Endothelial cell (in vitro differentiated cells): ENCODE measurements at places on chromosomes 13 and 19.

DNA sequence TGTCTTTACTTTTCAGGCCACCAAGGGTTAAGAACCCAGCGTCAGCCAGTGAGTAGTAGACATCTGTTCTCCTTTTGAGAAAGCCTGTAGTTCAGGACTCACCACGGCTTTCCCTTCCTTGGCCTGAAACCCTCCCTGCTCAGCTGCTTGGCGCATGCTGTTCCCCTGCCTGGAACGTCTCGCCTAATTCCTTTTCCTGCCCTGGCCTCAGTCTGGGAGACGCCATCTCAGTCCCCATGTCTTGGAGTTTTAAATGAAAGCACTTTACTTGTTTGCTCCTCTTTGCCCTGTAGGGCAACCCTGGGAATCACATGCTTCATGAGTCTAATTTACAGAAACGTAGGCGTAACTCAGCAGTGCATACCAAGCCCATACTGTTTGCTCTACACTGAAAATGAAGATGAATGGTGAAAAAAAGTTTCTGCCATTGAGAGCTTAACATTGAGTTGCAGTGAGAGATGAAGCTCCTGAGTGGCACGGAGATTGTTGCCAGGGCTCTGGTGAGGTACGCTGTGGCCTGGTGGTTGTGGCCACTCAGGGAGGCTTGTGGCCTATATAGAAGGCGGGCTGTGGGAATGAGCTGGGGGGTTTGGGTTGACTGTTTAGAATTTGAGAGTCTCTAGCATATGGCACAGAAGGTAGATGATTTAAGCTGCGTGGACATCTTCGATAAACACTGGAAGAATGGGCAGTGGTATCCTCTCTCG lies 52.8 kb downstream of the GATAD2A start:
- H3K36me3 ChIP-seq = peaks cover 12% of the 10 kb centered on the region
- H3K4me3 ChIP-seq = no peak overlapping the region
- H3K27ac ChIP-seq = peak overlapping the region; percentile 36
- peaks cover 8% of the 10 kb centered on the region for H3K27me3 ChIP-seq

GRCh38 chr13:31245598-31246373 lies 46.0 kb downstream of the B3GLCT start:
- no peaks in the 10 kb centered on the region for H3K27me3 ChIP-seq
- no peak overlapping the region for H3K27ac ChIP-seq
- no peaks in the 10 kb centered on the region for H3K4me1 ChIP-seq
- DNase-seq = no peak

DNA sequence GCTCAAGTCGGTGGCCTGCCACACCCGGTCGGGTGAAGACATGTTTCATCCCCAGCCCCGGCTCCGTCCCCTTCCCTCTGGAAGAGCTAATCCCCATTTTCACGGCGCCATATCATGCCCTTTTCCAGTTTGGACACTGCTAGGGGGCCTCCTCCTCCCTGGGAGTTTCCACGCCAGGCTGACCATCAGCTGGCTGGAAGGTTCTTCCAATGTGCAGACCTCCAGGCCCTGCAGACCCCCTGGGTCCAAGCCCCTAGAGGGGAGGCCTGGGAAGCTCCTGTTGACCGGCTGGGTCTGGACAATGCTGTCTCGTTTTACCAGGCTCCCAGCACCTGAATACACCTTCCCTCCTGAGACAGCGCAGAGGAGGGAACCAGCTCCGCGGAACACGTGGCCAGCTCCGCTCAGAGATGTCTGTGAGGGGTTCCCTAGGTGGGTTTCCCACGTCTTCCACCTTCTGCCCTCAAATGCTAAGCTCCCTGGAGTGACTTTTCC lies 44.7 kb upstream of the RANBP3 start:
- no peaks in the 10 kb centered on the region for H3K36me3 ChIP-seq
- DNase-seq = no peak

- H3K27me3 ChIP-seq = no peaks in the 10 kb centered on the region
- H3K27ac ChIP-seq = no peak overlapping the region
- H3K4me3 ChIP-seq = no peak overlapping the region
Observed at GRCh38 chr13:83547043-83547442, 335.2 kb downstream of the SLITRK1 start.

GRCh38 chr13:52892925-52893324 lies 44.5 kb upstream of the PCDH8 start:
- peaks cover 4% of the 10 kb centered on the region for H3K27me3 ChIP-seq
- H3K4me1 ChIP-seq = peaks cover 5% of the 10 kb centered on the region
- no peak for DNase-seq
- H3K4me3 ChIP-seq = no peak overlapping the region
- H3K36me3 ChIP-seq = no peaks in the 10 kb centered on the region

DNA sequence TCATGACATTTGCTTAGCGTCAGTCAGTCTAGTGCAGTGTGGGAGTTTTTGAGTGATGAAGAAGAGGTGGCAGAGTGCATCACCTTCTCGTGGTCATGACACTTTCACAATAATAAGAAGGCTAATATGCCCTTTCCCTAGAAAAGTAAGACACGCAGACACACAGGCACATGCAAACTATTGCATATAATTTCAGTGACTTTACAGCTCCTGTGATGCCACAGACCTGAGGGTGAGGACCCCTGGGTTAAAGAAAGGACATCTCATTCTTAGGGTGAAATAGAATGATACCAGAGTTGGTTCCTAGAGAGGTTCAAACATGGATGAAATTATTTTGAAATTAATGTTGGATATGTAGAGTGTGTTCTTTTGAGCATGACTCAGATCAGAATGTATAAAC lies 300.3 kb downstream of the GPC5 start:
- H3K36me3 ChIP-seq = no peaks in the 10 kb centered on the region
- H3K4me3 ChIP-seq = no peak overlapping the region
- peaks cover 1% of the 10 kb centered on the region for H3K27me3 ChIP-seq
- DNase-seq = no peak
- H3K27ac ChIP-seq = no peak overlapping the region
- H3K4me1 ChIP-seq = no peaks in the 10 kb centered on the region

DNA sequence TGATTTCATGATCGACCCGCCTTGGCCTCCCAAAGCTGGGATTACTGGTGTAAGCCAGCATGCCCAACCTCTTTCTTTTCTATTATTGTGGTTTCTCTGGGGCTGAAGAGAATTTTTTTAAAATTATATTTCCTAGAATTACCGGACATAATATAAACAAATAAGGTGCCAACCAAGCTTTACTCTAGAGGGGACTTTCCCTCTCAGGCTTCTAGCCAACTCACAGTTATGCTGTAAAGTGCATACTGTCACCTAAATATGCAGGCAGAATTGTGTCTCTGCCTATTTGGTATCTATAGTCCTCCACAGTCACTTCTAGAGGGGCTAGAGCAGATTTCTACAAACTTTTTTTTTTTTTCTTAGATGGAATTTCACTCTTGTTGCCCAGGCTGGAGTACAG lies 41.6 kb upstream of the ZNF681 start:
- no peaks in the 10 kb centered on the region for H3K36me3 ChIP-seq
- DNase-seq = no peak
- H3K27ac ChIP-seq = no peak overlapping the region
- peaks cover 13% of the 10 kb centered on the region for H3K4me1 ChIP-seq

DNA sequence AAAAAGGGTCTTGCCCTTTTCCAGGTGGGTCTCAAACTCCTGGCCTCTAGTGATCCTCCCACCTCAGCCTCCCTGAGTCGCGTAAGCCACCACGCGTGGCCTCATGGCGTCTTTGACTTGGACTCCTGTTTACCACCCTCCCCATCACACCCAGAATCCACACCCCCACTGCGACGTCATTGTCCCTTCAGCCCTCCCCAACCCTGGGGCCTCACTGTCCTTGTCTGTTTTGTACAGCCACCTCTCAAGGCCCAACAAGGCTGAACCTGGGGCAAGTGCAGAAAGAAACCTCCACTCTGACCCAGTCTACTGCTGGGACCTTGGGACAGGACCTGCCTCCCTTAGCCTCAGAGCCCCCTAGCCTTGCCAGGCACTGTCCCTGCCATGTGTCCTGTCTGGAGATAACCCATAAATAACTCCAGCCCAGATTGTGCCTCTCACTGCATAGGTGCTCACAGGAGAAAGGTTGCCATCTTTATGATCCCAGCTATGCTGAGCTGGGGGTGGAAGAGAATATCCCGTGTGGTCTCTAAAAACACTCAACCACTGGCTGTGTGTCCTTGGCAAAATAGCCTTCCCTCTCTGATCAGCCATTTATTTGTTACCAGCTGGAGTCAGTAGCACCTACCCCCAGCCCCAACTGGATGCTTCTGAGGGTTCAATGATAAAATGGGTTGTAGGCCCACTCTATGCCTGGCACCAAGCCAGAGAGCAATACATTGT lies 1.8 kb upstream of the IFI30 start:
- no peaks in the 10 kb centered on the region for H3K4me1 ChIP-seq
- peaks cover 5% of the 10 kb centered on the region for H3K27me3 ChIP-seq
- no peak overlapping the region for H3K4me3 ChIP-seq

DNA sequence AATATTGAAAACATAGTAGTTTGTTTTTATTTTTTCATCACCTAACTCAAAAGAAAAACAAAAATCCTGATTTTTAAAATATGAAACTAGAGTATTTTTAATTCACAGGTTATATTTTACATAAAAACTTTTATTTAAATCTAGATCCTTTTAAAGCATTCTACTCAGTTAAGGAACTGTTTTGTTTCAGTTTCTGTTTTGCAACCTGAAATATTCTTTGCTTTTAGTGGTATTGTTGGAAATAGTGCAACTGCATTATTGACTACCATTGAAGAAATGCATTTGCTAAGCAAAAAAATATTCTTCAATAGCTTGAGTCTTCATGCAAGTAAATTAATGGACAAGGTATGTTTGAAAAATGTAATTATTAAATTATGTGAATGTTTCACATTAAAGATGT lies 43.8 kb downstream of the COG6 start:
- H3K36me3 ChIP-seq = no peaks in the 10 kb centered on the region
- H3K4me3 ChIP-seq = no peak overlapping the region
- H3K27me3 ChIP-seq = no peaks in the 10 kb centered on the region
- no peak for DNase-seq

- no peaks in the 10 kb centered on the region for H3K36me3 ChIP-seq
- no peak overlapping the region for H3K4me3 ChIP-seq
- no peak overlapping the region for H3K27ac ChIP-seq
- H3K4me1 ChIP-seq = no peaks in the 10 kb centered on the region
- no peak for DNase-seq
Observed at GRCh38 chr13:102386461-102386860, 15.4 kb downstream of the FGF14 start.

DNA sequence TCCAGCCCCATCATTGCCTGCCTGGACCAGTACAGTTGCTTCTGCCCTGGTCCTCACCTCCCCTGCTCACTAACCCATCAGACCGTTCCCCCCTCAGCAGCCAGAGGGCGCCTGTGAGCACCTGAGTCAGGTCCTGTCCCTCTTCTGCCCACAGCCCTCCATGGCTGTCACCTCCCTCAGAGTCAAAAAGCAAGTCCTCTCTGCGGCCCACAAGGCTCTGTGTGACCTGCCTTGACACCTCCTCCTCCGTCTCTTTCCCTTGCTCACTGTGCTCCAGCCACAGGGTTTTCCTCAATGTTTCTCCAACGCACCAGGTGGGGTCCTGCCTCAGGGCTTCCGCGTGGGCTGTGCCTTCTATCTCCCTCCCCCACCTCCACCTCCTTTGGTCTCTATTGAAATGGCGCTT lies 29.4 kb upstream of the PTPRS start:
- no peaks in the 10 kb centered on the region for H3K36me3 ChIP-seq
- H3K4me3 ChIP-seq = no peak overlapping the region
- peaks cover 6% of the 10 kb centered on the region for H3K27me3 ChIP-seq
- DNase-seq = peak; percentile 91
- no peak overlapping the region for H3K27ac ChIP-seq
